Cardiac muscle cell (in vitro differentiated cells and primary cell): ENCODE measurements at places on chromosomes 1 and 21.

GRCh38 chr1:88608139-88608943 lies 75.7 kb upstream of the PKN2 start:
- peak; percentile 43 for DNase-seq

DNA sequence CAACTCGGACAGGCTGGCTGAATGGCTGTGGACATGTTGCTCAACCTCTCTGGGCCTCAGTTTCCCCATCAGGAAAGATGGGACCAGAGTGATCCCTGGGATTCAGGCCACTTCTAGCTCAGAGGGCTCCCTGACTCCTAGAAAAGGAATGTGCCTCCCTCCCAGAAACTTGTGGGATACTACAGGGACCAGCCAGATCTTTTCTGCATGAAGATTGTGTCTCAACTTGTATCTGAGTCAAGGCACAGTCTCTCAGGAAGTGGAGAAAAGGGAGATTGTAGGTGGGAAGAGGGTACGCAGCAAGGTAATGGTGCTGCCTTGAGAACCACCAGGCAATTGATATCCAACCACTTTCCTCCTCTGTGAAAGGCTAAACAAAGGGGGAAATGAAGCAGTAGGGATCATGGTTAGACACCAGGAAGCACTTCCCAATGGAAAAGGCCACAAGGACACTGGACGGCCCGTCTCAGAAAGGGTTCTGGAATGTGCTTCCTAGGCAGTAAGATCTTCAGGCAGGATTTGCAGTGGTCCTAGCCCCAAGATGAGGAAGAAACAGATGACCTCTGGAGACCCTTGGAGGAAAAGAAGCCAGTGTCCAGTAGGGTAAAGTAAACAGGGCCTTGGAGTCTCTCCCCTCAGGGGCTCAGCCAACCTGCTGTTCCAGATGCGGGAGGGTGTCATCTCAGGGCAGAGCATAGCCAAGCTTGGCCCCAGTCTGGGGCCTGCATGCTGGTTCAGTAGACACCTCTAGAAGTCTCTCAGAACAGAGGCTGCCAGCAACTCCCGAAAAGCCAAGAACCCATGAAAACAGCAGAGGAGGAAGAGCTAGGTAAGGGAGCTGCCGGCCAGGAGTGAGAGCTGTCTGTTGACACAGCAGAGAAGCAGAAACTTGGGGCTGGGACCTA lies 16.8 kb downstream of the IFFO2 start:
- DNase-seq = no peak

- DNase-seq = peak; percentile 74
These were observed 229.7 kb upstream of the CACYBP start for GRCh38 chr1:174769961-174770549.

GRCh38 chr1:230345139-230345885 lies 80.8 kb downstream of the PGBD5 start:
- DNase-seq = no peak
